ENCODE measurements at places on chromosomes 1 and 21.
A peak's percentile ranks its signal among the peaks of the same experiment; 100 is the strongest.

- no peak for DNase-seq
Observed at GRCh38 chr1:43452789-43453441, 816 bp downstream of the HYI start.

GRCh38 chr1:10033359-10033845, 644 bp downstream of the UBE4B start:
- no peak for DNase-seq

DNA sequence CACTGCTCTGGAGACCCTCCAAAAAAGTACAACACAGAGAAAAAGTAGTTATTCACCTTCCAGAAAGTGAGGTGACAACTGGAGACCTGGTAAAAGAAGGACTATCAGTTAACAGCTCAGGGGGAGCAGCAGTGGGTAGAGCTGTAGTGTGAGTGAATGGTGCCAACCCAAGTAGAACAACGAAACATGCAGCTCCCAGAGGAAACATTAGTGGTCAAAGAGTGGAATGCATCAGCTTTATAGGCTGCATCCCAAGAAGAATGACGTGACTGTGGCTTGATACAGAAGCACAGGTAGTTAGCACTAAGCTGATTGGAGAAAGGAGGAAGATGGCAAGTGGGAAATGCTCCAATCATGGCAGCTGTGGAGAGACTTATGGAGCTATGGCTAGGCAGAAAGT, 275.7 kb upstream of the CAMK1G start:
- no peak for DNase-seq

DNA sequence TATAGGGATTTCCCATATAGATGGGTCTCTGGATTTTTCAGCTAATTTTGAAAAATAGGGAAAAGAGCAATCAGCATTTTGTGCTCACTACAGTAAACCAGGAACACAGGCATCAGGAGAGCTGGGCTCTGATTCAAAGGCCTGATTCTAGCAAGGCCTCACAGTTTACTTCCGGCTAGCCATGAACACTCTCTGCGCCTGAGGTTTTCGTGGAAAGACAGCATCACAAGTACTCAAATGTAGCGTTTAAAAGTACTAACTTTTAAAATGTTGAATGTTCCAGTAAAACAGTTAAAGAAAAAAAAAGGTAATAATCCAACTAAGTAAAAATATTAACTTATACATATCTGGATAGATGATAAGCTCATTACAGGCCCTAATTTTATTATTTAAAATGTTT, 120.6 kb downstream of the SLC45A1 start:
- no peak for DNase-seq

GRCh38 chr1:224534731-224535130, 81.4 kb upstream of the CNIH3 start:
- DNase-seq = no peak

- no peak for DNase-seq
Observed at GRCh38 chr1:234069760-234070159, 165.3 kb downstream of the SLC35F3 start.

GRCh38 chr1:161225178-161225533, 704 bp upstream of the TOMM40L start:
- no peak for DNase-seq

DNA sequence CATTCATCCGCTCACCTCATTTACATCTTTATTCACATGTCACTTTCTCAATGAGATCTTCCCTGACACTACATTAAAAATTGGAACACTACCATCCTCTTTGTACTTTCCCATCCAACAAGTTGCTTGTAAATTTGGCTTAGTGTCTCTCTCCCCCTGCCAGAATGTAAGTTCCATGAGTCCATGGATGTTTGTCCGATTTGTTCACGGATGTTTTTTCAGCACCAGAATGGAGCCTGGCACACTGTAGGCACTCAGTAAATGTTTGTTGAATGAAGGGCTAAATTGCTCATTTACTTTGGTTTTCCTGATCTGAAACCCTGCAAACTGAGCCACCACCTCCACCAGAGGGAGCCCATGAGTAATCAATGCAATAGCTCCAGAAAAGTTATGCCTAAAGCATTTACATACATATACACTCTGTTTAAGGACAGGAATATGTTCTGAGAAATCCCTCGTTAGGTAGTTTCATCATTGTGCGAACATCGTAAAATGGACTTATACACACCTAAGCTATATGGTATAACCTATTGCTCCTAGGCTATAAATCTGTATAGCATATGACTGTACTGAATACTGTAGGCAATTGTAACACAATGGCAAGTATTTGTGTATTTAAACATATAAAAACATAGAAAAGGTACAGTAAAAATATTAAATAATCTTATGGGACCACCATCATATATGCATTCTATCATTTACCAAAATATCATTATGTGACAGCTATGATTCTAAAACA, 2.8 kb upstream of the EYA3 start:
- peak; percentile 55 for DNase-seq

- no peak for DNase-seq
Observed at GRCh38 chr1:11156963-11157362, 32.2 kb upstream of the ANGPTL7 start.

DNA sequence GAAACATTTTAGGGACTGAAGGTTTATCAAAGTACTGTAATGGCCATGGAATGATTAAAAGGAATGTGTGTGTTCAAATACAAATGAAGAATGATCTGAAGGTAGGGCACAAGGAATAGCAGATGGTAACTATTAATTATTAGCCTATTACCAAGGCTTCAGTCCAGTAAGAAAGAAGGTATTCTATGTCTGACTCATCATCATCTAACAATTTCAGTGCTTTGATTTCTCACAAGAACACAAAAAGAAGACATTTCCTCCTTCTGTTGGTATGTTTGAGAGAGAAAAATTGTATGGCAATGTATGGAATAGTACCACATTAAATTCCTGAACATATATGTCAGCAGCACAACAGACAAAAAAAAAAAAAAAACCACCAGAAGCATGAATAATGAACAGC, 57.5 kb downstream of the TYW3 start:
- no peak for DNase-seq

DNA sequence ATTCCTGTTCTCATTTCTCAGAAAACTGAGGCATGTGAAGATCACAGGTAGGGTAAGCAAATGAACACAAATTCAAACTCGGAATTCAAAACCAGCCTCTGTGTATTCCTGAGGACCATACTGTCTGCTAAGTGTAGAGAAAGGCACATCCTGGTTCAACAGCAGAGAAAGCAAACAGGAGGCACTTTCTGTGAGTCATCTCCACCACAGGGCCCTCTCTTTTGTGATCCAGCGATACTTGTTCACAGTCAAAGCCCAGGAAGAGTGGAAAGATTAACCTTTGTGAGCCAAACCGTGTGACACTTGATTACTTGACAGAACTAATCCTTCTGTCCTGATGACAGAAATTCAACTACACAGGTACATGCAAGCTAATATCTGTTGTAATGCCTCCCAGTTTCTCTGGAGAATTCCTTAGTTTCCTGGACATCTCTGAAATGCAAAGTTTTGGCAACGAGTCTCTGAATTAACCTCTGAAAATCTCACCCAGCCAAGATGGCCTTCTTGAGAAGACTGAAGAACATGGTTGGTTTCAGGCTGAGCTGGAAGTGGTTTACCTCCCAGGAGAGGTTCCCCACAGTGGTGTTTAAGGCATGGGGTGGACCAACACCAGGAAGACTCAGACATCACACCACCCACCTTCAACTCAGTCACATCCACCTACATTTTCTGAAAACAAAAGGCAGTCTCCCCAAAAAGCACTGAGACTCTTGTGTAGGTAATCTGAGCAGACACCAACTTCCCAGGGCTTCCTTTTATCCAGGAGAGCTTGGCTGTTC, 98.2 kb upstream of the ERG start:
- no peak for DNase-seq

- DNase-seq = no peak
Observed at GRCh38 chr1:212367474-212368072, 47.1 kb downstream of the PACC1 start.

- no peak for DNase-seq
Observed at GRCh38 chr21:41678016-41678923, 88.6 kb downstream of the RIPK4 start.

- no peak for DNase-seq
Observed at GRCh38 chr1:240927821-240928220, 315.9 kb upstream of the GREM2 start.

DNA sequence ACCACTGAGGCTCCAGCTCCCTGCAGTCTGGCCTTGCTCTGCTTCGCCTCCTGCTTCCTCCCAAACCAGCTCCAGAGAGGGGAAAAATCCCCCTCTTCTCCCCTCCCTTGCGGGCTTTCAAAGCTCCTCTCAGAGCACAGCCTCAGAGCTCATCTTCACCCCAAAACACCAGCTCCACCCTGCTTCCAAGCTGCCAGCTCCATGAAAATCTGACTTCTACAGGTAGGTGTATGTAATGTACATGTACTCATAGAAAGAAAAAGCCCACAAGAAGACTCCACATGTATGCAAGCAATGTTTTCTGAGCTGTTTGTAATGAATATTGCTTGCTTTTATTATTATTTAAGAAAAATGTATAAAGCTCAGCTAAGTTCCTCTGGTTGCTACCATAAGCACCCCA, 8.4 kb downstream of the SLC41A1 start:
- no peak for DNase-seq
